ENCODE measurements at places on chromosomes 16 and 17.
A peak's percentile ranks its signal among the peaks of the same experiment; 100 is the strongest.

GRCh38 chr17:68307443-68307842, 16.1 kb downstream of the ARSG start:
- no peak for DNase-seq

DNA sequence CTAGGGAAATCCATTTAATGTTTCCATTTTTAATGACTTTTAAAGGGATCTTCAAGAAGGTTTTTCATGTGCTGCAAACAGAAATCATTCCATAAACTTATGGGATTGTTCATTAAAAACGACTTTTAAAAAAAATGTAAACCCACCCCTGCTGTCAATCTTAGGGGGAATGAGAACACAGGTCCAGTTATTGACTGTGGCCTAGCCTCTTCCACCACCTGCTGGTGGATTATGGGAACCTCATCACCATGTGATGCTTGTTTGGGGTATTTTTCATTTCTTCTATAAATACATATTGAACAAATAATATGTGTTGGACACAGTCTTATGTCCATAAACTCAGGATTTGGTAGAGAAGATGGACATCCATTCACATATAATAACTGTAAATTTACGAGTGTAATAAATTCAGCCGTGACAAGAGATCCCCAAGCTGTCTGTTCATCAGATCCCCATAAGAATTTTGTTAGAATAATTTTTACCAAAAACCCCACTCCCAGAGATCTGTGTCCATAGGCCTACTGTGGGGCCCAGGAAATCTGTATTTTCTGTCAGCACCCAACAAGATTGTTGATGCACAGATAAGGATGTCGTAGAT, 42.0 kb upstream of the TMC5 start:
- DNase-seq: peak; percentile 67

GRCh38 chr16:14399378-14400284, 230.4 kb downstream of the PARN start:
- DNase-seq: peak; percentile 85

DNA sequence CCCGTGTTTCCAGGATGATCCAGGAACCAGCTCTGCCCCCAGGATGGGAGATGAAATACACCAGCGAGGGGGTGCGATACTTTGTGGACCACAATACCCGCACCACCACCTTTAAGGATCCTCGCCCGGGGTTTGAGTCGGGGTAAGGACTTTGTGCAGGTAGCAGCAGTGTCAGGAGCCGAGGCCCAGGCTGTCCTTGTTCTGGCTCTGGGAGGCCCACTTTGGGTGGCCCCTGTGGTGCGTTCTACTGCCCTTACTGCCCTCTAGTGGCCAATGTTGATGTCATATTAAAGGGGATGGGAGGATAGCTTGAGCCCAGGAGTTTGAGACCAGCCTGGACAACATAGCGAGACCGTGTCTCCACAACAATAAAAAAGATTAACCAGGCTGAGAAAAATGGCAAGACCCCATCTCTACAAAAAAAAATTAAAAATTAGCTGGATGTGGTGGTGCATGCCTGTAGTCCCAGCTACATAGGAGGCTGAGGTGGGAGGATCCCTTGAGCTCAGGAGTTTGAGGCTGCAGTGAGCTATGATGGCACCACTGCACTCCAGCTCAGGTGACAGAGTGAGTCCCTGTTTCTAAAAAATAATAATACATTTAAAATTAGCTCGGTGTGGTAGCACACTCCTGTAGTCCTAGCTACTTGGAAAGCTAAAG, 20.9 kb upstream of the CLEC18A start:
- DNase-seq: peak; percentile 71

DNA sequence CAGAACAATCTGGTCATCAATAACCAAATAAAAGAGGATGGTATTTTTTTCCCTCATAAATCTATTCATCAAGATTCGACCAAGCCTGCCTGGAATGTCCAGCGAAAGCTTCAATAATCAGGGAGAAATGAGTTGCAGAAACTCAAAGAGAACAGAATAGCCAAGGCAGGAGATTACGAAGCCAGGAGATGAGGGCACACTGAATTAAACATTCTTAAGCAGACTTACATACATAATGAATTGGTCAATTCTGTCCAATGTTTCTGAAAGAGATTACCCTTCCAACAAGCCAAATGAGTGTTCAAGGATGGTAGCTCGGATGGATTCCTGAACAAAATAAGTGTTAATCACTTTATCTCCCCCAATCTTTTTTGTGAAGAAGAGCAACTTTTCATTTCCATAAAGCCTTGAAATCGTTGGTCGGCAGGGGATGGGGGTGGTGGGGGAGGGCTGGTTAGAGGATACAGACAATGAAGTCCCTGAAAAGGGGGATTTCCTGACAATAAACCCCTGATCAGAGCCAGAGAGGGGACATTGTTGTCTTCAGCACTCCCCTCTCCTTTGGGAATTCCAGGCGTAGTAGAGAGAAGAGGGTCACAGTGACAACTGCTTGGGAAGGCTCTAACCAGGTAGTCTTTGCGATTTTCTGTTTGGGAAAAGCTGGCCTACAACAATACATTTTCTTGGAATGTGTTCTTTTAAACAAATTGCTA, 20.7 kb downstream of the TOX3 start:
- DNase-seq: no peak

- no peak for DNase-seq
These were observed 162.0 kb downstream of the SDK2 start for GRCh38 chr17:73482251-73482716.

- peak; percentile 65 for DNase-seq
These were observed 487 bp downstream of the RANBP10 start for GRCh38 chr16:67805718-67806427.

DNA sequence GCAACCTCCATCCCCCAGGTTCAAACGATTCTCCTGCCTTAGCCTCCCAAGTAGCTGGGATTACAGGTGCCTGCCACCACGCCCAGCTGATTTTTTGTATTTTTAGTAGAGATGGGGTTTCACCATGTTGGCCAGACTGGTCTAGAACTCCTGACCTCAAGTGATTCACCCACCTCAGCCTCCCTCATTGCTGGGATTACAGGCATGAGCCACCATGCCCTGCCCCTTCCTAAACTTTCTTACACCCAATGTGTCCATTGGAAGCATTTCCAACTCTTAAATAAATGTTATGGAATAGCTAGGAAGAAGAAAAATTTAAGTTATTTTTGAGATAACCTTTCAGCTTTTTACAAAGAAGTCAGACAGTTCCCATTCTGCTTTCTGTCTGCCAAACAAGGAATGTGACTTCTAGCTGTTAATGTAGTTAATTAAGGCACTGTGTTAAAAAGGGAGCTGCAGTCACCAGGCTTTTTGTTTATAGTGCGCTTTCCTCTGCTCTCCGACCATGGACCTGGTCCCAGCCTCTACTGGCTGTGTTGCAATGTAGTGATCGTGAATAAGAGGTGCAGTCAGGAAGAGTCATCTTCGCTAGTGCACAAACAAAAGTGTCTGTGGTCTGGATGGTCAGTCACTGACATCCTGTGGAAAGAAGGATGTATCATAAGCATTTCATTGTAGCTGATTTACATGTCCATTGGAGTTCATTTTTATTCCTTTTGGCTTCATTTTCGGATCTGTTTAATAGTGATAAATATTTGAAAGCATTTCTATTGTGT, 39.7 kb downstream of the USP10 start:
- no peak for DNase-seq

GRCh38 chr17:6555331-6556120, 829 bp downstream of the PITPNM3 start:
- DNase-seq: peak; percentile 70

GRCh38 chr17:47199627-47200324, 9.4 kb upstream of the MYL4 start:
- no peak for DNase-seq

- DNase-seq: no peak
These were observed 31.9 kb upstream of the POLR3E start for GRCh38 chr16:22265351-22265750.

DNA sequence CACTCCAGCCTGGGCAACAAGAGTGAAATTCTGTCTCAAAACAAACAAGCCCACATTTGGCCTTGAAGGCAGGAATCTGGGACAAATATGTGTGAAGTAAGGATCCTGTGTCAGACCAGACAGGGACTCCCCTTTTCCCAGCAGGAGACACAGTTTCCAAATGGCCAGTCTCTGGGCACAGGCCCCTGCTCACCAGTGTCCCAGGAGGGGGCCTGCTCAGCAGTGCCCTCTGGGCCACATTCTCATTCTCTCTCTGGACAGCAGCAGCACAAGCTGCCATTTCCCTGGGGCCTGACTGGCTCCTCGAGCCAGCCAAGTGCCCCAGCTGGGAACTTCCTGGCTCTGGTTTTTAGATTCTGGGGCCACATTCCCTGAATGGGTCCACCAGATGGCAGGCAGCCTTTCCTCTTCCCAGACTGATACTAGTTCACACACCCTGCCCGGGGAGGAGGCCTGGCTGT, 11.7 kb upstream of the MNT start:
- no peak for DNase-seq

DNA sequence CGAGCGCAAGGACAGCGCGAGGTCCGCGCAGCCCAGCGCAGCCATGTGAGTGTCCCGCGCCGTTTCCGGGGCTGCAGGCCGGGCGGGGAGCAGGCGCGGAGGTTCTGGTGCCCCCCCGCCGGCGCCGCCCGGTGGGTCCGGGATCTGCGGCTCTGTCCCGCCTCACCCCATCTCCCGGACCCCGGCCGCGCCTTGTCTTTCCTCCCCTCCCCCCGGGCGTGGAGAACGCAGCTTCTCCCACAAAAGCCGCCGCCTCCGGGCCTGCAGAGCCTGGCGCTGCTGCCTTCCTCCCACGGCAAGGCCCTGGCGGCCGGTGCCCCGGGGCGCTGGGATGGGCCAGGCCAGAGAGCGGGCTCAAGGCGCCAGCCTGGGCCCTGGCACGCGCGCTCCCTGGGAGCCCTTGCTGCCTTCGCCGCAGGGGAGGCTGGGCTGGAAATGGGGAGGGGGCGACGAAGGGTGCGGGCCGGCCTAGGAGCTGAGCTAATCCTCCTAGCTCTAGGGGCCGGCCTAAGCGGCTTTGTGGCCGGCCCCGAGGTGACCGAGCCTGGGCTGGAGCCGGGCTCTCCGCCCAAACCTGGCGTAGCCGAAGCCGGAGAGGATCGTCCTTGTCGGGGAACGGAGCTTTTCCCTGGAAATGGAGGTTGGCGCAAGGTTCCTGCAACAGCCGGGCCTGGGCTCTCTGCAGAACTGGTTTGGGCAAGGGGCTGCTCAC, 397 bp downstream of the RIPOR1 start:
- DNase-seq: peak; percentile 71

GRCh38 chr16:4839942-4840341, 7.1 kb downstream of the GLYR1 start:
- peak; percentile 5 for DNase-seq

DNA sequence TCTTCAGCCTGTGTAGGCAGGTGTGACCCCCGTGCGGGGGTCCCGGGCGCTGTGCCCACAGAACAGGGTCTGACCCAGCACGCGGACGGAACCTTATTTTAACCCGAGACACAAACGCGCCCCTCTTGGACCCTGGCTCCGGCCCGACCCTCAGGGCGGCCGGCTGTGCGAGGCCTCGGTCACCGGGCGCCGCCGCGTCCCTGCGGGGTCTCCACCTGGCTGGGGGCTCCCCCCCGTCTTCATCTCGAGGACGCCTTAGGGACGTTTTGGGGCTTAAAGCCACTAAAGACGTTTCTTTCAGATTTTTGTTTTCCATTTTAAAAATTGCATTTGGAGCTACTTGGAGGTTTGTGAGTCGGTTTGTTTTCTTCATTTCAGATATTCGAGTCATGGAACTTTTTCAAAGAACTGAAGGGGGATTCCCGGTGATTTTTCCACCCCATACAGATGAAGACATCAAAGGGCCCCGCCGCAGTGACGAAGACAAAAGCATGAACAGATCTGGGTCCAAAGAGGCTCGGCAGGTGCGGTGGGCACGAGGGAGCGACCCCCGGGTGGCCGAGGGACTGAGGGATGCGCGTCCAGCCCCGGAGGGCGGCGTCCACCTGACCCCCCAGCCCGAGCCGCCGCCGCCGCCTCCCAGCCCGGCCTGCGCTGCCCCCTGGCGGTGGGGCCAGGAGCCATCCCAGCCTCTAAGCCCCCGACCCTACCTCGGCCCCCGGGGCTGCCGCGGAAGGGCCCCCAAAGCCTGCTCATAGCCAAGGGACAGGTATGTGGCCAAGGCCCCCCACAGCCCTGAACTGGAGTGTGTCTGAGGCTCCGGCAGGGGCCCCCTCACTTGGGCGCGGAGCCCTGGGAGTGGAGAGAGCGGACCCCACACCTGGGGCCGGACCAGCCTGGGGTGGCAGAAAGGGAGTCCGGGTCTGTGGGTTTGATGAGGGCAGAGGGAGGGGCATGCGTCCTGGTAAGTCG, 3.8 kb upstream of the CD7 start:
- peak; percentile 74 for DNase-seq

GRCh38 chr17:50833510-50834428, 1.6 kb upstream of the WFIKKN2 start:
- no peak for DNase-seq

DNA sequence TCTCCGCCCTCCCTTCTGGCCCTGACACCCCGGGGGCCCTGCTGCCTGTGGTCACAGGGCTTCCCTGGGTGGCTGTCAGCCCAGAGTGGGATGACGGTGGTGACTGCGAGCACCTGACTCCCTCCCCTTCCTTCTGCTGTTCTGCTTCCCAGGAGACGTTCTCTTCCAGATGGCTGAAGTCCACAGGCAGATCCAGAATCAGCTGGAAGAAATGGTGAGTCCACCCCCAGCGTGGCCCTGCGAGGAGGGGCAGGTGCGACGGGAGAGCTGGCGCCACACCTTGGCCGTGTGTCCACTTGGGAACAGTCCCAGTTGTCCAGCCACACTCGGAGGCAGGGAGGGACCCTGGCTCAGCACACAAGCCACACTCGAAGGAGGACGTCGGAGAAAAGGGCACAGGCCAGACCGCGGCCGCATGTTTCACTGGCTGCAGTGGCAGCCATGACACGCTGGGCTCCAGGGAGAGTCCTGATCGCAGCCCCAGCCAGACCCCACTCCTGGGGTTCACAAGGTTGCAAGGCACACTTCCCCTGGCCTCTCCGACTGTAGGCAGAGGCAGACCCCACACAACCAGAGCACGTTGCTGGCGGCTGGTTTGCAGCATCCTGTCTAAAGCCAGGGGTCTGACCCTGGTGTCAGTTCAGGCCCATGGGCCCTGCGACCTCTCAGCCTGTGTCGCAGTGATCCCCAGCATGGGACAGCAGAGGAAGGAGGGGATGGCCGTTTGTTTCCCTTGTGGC, 49.9 kb downstream of the BAIAP2 start:
- no peak for DNase-seq

GRCh38 chr16:57613514-57613913, 14.9 kb upstream of the ADGRG1 start:
- no peak for DNase-seq

DNA sequence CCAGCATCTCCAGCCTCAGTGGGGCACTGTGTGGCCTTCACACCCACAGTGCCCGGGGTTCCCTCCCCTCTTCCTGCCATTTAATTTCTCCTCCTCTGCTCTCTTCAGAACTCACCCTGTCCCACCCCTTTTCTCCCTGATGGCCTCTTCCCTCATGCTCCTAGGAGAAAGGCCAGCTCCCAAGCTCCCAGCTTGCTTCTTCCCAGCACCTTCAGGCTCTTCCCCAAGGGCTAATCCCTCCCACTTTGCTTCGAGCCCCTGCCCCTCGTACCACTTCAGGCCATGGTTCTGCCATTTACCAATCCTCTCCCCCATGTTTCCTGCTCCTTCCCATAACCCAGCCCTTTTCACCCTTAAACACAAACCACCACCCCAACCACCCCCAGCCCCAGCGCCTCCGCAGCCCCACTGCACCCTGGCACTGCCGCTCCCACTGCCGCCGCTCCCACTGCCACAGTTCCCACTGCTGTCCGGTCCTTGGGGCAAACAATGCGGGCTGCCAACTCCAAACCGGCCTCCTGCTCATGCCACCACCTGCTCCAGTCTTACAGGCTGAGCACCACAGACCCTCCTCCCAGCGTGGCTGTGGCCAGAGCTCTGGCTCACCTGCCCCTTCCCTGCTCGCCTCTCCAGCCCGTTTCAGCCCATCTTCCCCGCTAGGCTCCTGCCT, 28.6 kb downstream of the ADAM11 start:
- no peak for DNase-seq

GRCh38 chr16:87108278-87108677, 208.9 kb downstream of the C16orf95 start:
- DNase-seq: no peak

Data from DMS53 (cell line).